Nephron progenitor cell (in vitro differentiated cells): ENCODE measurements at places on chromosomes 2 and 18.

GRCh38 chr2:30115141-30115980, 31.4 kb upstream of the YPEL5 start:
- DNase-seq: peak; percentile 81

DNA sequence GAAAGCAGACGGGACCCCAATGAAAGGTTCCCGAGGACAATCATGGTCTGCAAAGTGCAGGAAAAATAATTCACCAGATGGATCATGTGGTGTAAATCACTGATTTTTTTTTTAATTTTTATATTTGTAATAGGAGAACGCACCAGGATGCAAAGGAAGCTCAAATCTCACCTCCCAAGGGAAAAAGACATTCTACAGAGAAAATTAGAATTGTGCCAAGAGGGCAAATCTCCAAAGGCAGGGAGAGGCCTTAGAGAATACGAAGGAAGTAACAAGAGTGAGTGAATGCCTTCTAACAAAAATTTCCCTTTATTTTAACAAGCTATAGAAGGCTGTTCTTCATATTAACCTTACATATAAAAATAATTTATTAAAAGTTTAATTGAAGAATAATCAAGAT, 90.9 kb downstream of the ANKRD44 start:
- DNase-seq: no peak

- DNase-seq: no peak
Measured at GRCh38 chr18:73199151-73199550, 331.4 kb upstream of the NETO1 start.

DNA sequence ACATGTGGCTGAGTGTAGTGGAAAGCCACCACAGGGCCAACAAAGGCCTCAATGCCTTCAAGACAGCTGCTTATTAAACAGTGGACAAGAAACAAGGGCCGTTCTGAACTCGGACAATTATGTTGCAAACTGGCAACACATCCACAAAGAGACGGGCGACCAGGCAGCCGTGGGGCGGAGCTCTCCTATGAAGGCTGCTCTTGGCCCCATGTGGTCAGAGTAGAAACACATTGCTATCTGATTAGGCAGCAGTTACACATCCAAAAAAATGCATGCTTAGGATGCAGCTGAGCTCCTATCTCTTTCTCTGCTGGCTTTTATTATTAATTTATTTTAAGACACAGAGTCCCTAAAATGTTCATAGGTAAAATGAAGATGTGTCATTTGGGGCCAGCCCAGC, 163.4 kb downstream of the TMEM163 start:
- no peak for DNase-seq

- no peak for DNase-seq
Measured at GRCh38 chr2:32716598-32716997, 88.7 kb downstream of the TTC27 start.

- DNase-seq: no peak
Measured at GRCh38 chr2:109185338-109185737, 56.3 kb downstream of the SH3RF3 start.

GRCh38 chr18:61898640-61899101, 5.9 kb upstream of the RNF152 start:
- DNase-seq: no peak

DNA sequence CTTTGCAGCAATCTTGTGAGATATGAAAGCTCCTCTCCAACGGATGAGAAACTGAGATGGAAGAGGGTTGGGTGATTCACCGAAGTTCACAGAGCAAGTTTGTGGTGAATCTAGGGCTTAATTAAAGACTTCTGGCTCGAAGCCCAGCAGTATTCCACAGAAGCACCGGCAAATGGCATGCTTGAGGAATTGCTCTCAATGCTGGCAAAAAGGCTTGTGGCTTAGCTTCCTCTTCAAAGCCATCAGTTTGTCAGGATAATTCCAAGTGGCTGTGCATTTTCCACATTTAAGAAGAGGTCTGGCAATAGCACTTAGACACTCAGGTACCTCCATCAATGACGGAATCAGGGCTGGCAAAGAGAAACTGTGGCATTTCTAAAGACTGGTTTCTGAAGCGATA, 98.7 kb upstream of the SLC66A3 start:
- no peak for DNase-seq

DNA sequence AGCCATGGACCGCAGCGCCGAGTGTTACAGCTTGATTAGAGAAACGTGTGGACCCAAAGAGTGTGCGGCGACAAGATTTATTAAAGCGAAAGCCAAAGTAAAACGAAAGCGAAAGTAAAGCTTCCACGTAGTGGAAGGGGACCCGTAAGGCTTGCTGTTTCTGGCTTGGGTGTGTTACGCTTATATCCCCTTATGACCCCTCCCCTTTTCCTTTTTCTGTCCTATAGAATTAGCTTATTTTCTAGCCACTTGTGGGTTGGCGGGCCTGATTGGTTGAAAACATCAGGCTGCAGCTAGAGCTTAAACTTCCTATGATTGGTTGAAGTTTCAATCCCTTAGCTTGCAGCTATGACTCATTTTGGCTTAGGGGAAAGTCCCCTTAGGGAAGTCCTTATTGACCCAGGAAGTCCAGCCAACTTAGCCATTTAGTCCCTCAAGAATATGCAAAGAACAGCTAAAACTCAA, 969.7 kb downstream of the DCDC2C start:
- DNase-seq: no peak

DNA sequence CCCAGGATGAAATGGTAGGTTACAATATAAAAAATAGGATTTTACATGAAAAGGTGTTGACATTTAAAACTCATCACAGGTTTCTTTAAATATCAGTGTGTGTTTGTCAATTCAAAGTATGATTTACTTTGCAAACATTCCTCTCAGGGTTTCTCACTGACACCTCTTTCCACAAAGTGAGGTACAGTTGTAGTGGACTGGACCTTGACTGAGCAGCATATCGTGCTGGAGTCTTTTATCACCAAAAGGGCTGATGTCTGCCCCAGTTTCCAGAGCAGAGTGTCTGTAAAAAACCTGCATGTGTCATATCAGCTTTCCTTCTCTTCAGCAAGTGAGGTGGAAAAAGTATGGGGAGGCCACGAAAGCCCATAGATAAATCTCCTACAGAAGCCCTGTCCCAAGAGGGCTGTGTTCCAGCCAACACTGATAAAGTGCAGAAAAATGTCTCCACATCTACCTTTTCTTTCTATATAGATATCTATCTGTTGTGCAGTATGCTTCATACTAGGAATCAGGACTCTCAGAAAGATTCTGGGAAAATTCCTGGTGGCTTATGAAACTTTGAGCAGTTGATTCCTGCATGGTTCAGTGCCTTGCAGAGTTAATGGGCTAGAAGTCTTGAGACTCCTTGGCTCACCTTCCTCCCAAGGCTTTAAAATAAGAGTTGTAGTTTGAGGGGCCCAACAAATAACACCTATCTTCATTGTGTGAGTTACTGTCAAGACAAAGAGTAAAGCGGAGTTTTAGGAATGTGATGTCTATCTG, 6.9 kb downstream of the ACYP2 start:
- no peak for DNase-seq
